RWPE2 (cell line): ENCODE measurements at places on chromosomes 12 and 14.

DNA sequence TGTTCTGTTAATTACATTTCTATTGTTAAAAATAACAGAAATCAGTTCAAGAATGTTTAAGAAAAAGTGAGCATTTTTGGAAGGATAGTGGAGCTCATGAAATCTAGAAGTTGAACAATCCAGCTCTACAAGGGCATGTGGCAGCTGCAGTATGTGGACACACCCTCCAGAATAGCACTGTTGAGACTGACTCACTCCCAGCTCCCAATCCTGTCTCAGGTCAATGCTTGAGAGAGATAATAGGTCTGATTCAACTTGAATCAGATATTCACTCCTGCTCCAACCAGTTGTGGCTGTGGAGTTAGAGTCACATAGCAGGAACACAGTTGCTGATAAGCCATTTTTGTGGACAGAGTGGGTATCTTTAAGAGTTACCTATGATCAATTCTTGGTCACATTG, 113.0 kb upstream of the NTF3 start:
- DNase-seq, result no peak

- DNase-seq, result no peak
Observed at GRCh38 chr12:55619354-55620138, 17.1 kb upstream of the OR10P1 start.

DNA sequence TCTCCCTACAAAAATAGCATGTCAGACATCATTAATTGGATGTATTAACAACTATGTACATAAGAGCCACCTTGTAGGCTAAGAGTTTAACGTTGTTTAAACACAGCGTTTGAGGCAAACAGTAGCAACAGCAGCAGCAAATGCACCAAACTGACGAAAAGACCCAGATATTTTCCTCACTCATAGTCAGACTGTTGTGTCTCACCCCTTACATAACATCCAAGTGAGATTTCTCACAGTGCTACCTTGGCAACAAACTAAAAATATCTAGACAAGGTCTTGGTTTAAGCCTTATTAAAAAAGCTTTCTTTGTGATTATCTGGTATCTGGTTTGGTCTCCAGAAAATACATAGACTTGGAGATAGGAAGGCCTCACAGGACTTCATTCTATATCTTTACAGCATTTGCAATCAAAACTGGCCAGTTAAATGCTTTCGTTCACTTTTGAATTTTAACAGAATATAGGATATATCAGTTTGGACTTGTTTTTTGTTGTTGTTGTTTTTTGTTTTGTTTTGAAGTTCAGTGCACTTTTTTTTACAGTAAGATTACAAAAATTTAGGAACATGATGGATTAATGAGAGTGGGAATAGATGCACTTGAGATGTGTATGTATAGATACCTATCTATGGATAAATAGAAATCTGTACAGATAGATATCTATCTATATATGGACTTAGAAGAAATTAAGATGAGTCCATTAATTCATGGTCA, 4.1 kb downstream of the BHLHE41 start:
- no peak for DNase-seq

- DNase-seq, result no peak
Observed at GRCh38 chr12:26748741-26749431, 84.1 kb downstream of the ITPR2 start.

GRCh38 chr14:95185767-95186392, 28.6 kb upstream of the DICER1 start:
- DNase-seq, result no peak

DNA sequence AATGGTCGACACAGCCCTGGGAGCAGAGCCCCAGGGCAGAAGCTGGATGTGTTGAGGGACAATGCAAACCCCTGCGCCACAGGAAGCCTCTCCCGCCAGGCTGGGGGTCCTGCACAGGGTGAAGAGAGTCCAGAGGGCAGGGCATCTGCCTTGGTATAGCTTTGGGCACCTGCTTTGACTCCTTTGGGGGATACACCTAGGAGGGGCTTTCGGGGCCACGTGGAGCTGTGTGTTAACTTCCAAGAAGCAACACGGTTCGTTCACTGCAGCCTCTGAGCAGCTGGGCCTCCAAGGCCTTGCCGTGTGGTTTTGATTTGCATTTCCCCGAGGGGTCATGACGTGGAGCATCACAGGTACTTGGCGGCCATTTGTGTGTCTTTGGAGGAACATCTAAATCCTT, 5.8 kb upstream of the PUS1 start:
- DNase-seq, result no peak

DNA sequence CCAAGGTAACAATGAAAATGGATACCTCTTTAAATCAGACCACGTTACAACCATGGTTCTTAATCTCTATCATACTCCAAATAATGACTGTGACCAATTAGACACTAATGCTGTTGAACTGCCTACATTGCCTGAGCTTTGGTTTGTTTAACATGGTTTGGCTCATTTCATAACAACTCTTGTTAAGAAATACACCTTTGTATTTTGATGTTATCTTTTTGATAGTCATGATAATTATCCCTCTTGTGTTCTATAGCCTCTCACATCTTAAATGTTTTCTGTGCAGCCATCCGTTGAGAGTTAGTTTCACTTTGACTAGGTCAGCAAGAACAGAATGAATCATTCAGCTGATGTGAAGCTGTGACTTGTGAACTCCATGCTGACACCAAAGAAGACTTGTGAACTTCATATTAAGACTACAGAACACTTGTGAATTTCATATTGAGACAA, 75.5 kb upstream of the RERGL start:
- DNase-seq, result no peak

GRCh38 chr12:91023326-91024004, 18.7 kb upstream of the EPYC start:
- no peak for DNase-seq

DNA sequence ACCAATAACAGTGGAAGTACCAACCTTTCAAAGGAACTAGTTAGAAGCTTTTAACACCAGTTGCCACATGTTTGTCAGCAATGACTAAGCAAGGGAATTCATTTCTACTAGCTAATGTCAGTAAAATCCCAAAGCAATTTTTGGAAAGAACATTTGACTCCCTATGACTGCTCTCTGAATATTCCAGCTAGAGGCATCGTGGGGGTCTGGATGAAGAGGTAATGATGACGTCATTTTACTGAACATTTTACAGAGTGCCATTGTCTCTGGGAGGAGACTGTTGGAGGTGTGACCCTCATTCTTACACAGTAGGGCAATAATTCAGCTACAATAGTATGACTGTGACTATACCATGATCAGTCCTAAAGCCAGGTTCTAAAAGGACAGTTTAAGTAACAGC, 204.8 kb downstream of the ITPR2 start:
- no peak for DNase-seq

GRCh38 chr14:54350203-54350602, 46.6 kb upstream of the CDKN3 start:
- DNase-seq, result no peak

GRCh38 chr14:51738754-51739153, 87.0 kb downstream of the FRMD6 start:
- no peak for DNase-seq

DNA sequence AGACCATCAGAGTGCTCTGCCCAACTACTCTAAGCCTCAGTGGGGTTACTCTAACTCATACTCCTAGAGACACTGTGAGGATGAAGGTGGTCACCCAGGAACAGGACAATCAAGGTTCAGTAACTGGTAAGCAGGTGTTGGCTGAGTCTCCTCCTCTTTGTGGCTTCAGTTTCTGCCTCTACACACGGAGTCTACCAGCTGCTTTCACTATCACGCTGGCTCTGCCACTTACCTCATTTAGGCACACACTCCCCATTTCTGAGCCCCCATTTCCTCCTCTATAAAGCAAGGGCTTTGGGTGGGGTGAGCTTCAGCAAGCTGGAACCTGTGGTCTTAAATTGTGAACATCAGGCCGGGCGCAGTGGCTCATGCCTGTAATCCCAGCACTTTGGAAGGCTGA, 7.3 kb upstream of the TCHP start:
- no peak for DNase-seq

DNA sequence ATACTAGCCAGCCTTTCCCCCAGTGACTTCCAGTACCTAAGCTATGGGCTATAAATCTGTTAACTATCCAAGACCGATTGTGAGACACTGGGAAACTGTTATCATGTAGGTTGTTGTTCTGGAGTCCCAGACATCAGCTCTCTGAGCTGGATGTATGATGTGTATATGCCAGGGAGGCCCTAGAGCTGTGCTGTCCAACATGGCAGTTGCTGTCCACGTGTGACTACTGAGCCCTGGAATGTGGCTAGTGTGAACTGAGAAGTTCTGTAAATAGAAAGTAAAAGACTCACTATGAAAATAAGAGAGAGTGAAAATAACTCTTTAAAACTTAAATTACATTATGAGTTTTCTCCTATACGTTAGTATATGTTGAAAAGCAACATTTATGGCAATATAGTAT, 755.8 kb upstream of the FBXO33 start:
- no peak for DNase-seq

DNA sequence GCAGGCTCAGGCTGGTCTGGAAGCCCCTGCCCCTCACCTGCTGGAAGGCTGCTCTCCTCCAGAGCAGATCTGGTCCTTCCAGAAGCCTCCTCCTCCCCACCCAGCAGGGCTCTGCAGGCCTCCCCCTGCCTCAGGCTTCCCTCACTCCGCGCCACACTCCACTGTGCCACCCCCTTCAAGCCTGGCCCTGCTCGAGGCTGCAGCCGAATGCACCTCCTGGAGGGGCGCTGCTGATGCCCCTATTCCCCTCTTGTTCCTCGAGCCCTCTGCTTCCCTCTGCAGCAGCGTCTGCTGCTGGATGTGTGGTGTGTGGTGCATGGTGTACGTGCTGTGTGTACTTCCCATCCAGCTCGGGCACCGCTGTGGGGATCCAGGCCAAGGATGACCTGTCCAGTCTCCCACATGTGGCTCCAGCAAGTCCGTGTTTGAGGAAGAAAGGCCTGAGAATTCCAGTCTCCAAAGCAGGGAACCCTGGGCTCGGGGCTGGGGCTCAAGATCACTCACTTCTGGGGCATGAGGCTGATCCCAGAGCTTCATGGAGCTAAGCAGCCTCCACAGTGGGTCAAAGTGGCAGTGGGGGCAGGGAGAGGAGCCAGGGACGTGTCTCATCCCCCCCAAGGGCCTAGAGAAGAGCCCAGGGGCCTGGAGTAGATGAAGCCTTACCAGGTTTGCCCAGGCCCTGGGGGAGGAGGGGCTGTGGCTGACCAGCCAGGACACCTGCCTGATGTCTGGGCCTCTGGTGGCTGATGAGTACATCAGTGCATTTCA, 136.0 kb upstream of the C14orf180 start:
- no peak for DNase-seq

DNA sequence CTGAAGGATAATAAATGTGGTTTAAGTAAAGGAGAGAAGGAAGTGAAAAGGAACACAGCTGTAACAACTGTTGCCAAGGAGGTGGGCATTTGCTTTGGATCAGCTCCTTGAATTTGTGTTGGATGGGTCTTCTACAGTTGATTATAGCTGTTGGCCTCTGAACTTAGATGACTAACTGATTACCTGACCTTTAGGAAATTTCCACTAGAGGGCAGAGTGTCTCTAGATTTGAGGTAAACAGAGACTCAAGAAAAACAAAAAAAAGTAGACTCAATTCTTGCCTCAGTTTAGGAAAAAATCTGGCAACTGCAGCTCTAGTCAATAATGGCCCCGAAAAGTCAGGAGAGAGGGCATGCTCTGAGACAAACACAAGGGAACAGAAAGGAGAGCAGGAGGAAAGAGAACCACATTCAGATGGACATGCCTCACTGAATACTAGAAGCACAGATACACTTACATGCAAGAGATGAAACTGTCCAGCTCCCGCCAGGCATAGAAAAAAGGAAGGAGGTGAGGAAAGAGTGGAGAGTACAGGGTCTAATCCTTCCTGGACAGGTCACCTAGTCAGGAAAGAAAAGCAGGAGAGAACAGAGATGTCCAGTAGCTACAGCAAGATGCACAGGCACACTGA, 20.6 kb downstream of the COX14 start:
- no peak for DNase-seq

GRCh38 chr14:41817626-41818025, 210.9 kb downstream of the LRFN5 start:
- no peak for DNase-seq

DNA sequence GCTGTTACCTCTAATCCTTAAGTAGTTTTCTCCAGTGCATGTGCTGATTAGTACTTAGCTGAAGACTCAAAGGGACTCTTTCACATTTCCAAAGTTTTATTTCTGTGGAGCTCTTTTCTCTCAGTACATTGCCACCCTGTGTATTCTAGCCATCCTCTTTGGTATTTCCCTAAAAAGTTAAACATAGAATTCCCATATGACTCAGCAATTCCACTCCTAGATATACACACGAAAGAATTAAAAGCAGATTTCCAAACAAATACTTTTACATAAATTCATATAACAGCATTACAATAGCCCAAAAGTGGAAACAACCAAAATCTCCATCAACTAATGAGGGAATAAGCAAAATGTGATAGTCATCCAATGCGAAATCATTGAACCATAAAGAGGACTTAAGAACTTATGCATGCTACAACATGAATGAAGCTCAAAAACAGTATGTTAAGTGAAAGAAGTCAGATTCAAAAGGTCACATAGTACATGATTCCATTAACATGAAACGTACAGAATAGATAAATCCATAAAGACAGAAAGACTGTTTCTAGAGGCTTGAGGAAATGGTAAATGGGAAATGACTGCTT, 9.0 kb upstream of the NOVA1 start:
- no peak for DNase-seq

GRCh38 chr14:90510159-90510558, 113.3 kb downstream of the CALM1 start:
- no peak for DNase-seq

DNA sequence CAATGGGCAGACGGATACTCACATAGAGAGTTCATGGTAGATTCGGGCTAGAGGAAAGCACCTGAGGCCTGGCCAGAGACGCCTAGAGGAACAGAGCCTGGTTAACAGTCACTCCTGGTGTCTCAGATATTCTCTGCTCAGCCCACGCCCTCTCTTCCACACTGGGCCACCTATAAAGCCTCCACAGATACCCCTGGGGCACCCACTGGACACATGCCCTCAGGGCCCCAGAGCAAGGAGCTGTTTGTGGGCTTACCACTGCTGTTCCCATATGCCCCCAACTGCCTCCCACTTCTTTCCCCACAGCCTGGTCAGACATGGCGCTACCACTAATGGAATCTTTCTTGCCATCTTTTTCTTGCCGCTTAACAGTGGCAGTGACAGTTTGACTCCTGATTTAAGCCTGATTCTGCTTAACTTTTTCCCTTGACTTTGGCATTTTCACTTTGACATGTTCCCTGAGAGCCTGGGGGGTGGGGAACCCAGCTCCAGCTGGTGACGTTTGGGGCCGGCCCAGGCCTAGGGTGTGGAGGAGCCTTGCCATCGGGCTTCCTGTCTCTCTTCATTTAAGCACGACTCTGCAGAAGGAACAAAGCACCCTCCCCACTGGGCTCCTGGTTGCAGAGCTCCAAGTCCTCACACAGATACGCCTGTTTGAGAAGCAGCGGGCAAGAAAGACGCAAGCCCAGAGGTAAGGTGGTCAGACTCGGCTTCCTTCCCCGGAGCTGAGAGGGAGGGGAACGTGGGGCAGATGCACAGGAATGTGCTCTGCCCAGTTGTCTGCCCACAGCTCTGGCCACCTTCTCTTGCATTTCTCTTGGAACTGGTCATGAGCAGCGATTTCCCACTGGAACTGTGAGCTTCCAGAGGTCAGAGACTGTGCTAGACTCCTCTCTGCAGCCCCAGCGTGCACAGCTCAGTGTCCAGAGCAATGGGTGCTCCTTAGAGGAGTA, at the start of gene CD4:
CD4 (plus strand) TSS at position 557 of the 953 bp plus-strand sequence. CDS start 10,611 bp downstream, outside the sequence.
- no peak for DNase-seq
